Immature natural killer cell (primary cell): ENCODE measurements at places on chromosomes 7 and 10. TPM values are rescaled to one million over a fixed set of nuclear protein-coding genes. Genes with fewer than 3 reads are reported as not detected.

CHST15 gene
- 0.20 TPM for polyA plus RNA-seq

ANKRD22 gene
- polyA plus RNA-seq: 1.2 TPM

GRCh38 chr7:34821932-34822558 lies 164.0 kb downstream of the NPSR1 start:
- DNase-seq: no peak

GRCh38 chr7:20484356-20484755 lies 131.1 kb upstream of the ABCB5 start:
- DNase-seq: no peak

HECW1 gene
- polyA plus RNA-seq: not detected

DNA sequence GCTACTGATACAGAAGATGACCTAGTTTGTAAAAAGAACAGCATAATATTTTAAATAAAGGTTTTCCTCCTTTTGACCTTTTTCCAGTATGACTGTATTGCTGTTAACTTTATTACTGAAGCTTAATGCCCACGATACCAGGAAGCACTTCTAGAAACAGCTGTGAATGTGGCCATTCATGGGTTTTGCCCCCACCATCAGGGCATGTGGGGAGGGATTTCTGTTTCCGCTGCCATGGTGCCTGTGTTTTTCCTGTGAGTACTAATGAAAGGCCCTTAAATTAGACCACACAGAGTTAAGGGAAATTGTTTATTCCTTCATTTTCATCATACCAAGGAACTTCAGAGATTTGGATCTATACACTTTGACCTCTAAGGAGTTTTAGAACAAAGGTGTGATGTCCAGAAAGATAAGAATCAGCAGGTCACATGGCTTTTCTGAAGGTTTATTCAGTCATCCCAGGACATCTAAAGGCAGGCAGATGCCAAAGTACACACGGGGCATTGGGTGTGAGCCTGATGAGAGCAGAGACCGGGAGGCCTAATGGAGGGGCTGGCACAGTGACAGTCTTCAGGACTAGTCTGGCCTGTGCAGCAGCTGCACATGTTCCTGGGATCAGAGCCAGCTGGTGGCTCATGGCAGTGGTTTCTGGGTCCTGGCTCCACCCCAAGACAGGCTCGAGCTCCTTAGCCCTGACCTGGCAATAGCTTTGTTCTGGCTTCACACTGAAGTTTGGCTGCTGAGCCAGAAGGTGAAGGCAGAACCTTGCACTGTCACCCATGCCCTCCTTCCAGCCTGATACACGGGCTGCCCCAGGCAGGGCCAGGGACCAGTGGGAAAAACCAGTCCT lies 190.9 kb downstream of the REEP3 start:
- no peak for DNase-seq

SLC18A2 gene
- not detected for polyA plus RNA-seq

DNA sequence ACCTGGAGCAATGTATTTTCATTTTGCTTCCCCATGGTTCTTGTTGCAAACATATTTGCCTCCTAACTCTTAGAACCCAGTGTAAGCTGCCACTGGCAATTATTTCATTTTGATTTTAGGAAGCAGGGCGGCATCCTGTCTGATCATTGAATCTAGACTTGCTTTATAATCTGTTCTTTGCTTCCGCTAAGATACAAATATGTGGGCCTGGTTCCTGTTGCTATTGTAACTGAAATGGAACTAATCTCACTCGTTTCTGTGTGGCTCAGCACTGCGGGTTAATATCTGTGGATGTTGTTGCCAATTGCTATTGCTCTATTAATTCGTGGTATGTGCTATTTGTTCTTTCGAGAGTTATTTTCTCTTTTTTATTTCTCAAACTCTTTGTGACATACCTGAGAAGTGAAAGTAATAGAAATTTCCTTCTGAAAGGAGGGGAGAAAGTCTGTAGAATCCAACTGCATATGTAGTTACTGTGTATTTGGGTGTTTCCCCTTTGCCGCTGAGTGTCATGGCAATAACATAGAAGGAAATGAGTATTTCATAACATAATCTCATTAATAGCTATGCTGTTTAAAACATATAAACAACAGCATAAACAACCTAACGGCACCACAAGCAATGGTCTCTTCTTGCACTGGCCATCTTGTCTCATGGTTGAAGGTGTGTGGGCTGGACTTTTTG lies 62.4 kb downstream of the FZD1 start:
- no peak for DNase-seq

- DNase-seq: peak; percentile 10
Measured at GRCh38 chr10:7819121-7819460, 786 bp downstream of the TAF3 start.

- DNase-seq: no peak
Measured at GRCh38 chr7:102283477-102284189, 3.0 kb upstream of the SH2B2 start.

NPFFR1 gene
- not detected for polyA plus RNA-seq

SFTPA1 gene
- polyA plus RNA-seq: not detected

DNA sequence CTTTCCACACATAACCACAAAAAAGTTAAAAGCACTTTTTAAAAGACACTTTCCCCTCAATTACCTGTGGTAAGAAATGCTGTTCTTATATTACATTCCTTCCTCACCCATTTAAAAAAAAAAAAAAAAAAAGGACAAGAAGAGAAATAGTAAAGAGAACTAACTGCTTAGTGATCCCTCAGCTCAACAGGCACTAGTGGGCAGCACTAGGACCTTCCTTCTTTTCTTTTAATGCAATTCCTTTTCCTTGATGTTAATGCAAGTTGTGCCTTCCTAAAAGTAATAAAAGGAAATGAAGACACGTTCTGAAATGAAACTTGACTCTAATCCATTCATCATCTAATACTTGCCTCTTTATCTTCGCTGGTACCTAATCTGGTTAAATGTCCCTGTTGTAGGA lies 189.7 kb downstream of the TCF7L2 start:
- DNase-seq: no peak

- no peak for DNase-seq
Measured at GRCh38 chr7:64559206-64559605, 3.7 kb downstream of the ZNF680 start.

DNA sequence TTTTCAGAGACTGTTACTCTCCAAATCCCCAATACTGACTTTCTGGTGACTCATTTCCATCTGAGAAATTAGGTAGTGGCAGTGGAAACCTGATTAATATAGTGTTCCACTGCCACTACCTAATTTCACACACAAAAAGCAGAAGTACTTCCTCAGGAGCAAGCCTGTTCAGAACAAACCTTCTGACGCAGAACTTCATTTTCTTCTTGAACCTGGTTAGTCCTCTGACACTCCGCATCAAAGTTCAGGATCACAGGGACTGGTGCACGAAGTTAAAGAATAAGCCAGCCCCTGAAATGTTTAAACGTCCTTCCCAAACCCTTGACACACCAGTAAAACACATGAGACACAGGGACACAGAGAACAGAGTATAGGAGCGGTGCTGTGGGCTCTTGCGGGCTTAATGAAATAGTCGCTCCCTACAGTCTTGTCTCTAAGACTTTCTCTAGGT lies 4.4 kb downstream of the WDR91 start:
- no peak for DNase-seq

DNA sequence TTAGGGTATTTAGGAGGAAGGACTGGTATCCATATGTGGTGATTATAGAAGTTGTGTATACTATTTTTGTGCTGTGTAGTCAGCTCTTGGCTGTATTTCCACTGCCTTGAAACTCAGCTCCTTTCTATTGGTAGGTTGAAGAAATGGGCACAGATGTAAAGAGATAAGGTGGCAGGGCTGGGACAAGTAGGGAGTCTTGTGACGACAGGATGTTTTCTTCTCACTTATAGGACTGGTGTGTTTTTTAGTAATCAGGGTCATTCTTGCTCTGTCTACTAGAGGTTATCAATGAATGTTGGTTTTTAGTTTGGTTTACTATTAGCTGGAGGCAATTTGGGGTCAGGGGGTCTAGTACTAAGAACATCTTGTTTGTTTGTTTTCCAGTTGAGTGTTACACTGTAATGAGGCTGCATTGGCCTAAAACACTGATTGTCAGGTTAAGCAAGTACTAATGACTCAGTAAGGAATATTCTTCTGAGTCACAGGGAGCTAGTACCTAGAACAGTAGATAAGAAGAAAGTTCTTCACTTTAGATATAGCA lies 11.8 kb downstream of the UBN2 start:
- no peak for DNase-seq

GRCh38 chr7:29356631-29357030 lies 162.1 kb downstream of the CHN2 start:
- no peak for DNase-seq

ZNF488 gene
- not detected for polyA plus RNA-seq

DNA sequence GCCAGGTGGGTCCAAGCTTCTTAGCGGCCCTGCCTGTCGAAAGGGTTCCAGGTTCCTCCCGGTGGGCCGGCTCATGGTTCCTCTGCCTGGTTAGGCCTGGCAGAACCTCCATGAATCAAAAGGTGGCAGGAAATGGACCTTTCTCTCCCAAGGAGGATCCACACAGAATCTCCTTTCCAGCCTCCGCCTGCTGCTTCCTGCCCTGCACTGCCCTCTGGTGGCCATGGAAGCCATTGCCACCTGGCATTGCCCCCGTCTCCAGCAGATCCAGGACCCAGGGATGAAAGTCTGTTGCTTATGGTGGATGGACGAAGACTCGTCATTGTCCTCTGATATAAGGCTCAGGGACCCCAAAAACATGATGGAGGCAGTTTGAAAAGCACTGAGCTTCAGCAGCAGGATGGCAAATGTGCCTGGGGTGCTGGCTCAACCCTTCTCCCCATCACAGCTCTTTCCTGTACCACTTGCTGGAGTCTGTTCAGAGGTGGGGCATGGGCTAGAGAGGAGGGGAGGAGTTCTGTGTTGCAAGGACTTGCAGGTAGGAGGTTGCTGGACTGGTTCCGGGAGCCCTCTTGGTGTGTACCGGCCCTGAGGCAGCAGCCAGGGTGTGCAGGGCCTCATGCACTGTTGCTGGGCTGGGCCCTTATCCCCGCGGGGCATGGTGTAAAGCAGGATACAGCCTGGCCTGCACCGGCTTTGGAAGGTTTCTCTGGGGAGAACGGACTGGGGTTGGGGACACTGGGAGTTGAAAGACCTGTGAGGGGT lies 11.3 kb upstream of the INMT start:
- peak; percentile 71 for DNase-seq

DNA sequence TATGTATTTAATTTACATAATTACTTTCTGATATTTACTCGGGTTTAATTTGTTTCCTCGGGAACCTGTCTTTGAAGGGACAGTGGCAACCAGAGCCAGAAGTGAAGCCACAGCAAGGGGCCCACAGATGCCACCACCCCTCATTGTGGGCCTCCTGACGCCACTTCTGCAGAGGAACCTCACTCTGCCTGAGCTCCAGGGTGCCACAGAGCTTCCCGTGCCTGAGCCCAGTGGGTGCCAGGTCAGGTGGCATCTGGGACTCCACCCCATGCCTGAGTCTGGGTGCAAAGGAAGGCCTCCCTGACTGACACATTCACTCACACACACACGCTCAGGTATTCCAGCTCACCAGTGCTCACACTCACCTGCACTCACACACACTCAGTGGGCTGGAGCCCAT lies 213.7 kb downstream of the GRID1 start:
- no peak for DNase-seq

GRCh38 chr10:115936926-115937767 lies 335.9 kb downstream of the GFRA1 start:
- DNase-seq: no peak

TMEM254 gene
- polyA plus RNA-seq: 22.7 TPM

OR6B1 gene
- polyA plus RNA-seq: not detected

DRGX gene
- not detected for polyA plus RNA-seq

DNA sequence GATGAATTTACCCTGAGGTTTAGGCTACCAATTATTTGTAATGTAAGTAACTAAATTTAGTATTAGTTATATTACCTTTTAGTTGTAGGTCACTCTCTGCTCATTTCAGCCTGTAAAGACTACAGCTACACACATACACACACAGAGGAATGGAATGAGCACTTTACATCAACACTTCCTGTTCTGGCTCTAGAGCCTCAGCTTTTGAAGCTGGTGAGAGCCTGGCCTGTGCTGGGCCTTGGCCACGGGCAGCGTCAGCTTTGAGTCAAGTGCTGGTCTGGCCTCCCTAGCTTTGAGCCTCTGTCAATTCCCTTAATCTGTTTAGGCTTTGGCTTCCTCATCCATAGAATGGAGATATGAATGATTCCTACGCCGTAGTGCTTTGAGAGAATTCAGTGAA lies 141.7 kb downstream of the EGFR start:
- no peak for DNase-seq

DNA sequence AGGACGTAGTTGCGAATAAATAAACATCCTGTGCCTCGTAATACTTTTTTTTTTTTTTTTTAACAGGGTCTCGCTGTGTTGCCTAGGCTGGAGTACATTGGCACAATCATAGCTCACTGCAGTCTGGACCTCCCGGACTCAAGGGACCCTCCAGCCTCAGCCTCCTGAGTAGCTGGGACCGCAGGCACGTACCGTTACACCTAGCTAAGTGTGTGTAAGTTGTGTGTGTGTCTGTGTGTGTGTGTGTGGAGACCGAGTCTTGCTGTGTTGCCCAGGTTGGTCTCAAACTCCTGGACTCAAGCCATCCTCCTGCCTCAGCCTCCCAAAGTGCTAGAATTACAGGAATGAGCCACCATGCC lies 573 bp upstream of the PON2 start:
- DNase-seq: no peak

- DNase-seq: peak; percentile 46
Measured at GRCh38 chr10:74589226-74589673, 237.2 kb upstream of the KAT6B start.

LRIT2 gene
- not detected for polyA plus RNA-seq

GRCh38 chr7:137878333-137878961 lies 31.7 kb upstream of the DGKI start:
- DNase-seq: no peak

H2BK1 gene
- polyA plus RNA-seq: not detected

GRCh38 chr7:121097577-121097976 lies 109.1 kb downstream of the CPED1 start:
- no peak for DNase-seq

DNA sequence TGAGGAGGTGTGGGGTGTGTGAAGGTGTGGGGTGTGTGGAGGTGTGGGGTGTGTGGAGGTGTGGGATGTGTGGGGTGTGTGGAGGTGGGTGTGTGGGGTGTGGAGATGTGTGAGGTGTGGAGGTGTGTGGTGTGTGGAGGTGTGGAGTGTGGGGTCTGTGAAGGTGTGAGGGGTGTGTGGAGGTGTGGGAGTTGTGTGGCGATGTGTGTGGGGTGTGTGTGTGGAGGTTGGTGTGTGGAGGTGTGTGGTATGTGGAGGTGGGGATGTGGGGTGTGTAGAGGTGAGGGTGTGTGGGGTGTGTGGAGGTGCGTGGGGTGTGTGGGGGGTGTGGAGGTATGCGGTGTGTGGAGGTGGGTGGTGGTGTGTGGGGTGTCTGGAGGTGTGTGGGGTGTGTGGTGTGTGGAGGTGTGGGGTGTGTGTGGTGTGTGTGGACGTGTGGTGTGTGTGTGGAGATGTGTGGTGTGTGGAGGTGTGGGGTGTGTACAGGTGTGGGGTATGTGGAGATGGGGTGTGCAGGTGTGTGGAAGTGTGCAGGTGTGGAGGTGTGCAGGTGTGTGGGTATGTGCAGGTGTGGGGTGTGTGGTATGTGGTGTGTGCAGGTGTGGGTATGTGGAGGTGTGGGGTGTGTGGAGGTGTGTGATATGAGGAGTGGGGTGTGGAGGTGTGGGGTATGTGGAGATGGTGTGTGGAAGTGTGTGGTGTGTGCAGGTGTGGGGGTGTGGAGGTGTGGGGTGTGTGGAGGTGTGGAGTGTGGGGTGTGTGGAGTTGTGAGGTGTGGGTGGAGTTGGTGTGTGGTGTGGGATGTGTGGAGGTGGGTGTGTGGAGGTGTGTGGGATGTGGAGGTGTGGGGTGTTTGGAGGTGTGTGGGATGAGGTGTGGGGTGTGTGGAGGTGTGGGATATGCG lies 34.5 kb downstream of the SPDYE17 start:
- no peak for DNase-seq

GRCh38 chr10:130136226-130137089 lies at the start of gene GLRX3:
Gene GLRX3, plus strand, starts transcription at chr10:130136391. Its CDS starts 30 bp downstream, at chr10:130136421.
- DNase-seq: peak; percentile 87
